ENCODE measurements at places on chromosomes 12 and 14.

DNA sequence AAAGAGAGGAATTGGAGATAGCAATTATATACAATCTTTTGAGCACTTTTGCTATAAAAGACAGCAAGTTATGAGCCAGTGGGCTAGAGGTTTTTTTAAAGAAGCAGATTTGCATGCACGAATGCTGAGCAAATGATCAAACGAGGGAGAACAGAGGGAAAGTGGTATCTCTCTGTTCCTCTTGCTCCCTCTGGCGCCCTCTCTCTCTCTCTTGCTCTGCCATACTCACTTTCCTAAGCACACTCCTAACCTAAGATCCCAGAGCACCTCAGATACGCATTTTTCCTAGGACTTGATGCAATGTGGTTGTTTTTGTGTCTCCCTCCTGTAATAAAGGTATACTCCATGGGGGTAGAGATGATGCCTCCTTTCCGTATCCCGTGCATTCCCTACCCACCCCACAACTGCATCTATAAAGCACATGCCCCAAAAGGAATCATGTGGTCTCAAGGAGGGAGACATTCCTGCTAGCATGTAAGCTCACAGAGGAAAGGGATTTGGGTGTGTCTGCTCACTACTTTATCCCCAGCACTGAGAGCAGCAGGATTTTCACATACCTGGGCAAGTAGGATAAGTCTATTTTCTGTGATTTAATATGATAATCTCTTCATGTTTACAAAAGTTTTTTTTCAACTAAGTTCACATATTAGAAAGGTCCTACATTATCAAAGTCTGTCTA, 270.2 kb downstream of the SSPN start:
- no peak for DNase-seq

DNA sequence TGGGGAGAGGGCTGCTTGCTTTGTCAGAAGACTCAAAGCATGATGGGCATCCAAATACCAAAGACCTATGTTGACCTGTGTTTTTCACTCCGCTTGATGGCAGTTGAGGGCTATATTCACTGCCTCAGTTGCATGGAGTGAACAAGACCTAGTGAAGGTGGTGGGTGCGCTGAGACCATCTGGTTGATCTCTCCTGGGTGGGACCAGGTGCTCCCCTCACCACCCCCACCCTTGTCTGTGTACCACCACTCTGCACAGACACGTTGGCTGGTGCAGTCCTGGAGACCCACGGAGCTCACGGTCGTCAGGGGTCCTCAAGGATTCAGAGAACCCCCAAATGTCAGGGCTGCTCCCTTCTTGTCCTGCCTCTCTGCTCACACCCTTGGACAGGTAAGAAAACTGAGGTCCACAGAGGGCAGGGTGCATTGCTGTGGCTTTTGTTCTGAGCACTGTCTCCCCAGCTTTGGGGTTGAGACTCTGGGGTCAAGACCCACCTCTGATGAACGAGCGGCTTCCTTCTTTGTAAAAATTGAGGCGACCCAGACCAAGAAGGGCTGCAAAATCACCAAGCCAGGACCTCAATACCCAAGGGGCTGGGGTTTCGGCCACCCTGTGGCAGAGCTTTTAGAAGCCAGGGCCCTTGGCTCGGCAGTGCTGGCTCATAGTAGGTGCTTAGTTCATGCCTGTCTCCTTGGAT, 166.3 kb upstream of the RTL1 start:
- DNase-seq = peak; percentile 12

- no peak for DNase-seq
Observed at GRCh38 chr12:3976351-3976938, 103.2 kb upstream of the PARP11 start.

DNA sequence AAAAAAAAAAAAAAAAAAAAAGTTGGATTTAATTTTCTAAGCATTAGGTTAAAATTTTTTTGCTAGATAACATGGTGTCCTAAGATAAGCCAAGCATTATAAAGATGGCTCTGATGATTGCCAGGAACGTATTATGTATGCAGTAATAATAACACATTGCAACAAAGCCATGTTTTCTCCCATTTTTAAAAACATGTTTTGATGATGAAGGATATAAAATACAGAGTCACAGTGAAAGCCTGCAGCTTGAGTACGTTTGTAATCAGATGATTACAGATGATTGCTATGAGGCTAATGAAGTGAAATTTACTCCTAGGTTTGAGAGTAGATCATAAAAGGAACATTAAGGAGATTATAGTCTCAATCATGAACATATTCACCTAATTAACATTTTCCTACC, 13.3 kb upstream of the WDR89 start:
- no peak for DNase-seq

- DNase-seq = no peak
Observed at GRCh38 chr14:58782011-58782410, 144.2 kb downstream of the DACT1 start.

GRCh38 chr14:74362361-74362915, 14.2 kb downstream of the VRTN start:
- peak; percentile 67 for DNase-seq

- no peak for DNase-seq
Observed at GRCh38 chr14:41303506-41303905, 303.2 kb upstream of the LRFN5 start.

DNA sequence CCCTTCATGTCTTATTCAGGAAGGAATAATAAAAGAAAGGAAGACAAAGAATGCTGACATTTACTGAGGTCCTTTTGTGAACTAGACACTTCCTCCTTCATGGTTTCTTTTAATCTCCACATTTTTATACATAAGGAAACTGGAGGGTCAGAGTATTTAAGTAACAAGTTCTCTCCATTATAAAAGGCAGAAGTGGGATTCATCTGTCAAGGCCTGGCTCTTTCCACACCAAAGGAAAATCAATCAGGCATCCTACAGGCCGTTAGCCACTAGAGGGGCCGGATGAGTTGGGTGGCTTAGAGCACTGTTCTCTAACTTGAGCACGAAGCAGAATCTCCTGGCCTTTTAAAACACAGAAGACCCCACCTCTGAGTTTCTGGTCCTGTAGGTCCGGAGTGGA, 36.8 kb upstream of the NINJ2 start:
- no peak for DNase-seq

GRCh38 chr14:96364962-96365361, 1.6 kb downstream of the GSKIP start:
- no peak for DNase-seq

DNA sequence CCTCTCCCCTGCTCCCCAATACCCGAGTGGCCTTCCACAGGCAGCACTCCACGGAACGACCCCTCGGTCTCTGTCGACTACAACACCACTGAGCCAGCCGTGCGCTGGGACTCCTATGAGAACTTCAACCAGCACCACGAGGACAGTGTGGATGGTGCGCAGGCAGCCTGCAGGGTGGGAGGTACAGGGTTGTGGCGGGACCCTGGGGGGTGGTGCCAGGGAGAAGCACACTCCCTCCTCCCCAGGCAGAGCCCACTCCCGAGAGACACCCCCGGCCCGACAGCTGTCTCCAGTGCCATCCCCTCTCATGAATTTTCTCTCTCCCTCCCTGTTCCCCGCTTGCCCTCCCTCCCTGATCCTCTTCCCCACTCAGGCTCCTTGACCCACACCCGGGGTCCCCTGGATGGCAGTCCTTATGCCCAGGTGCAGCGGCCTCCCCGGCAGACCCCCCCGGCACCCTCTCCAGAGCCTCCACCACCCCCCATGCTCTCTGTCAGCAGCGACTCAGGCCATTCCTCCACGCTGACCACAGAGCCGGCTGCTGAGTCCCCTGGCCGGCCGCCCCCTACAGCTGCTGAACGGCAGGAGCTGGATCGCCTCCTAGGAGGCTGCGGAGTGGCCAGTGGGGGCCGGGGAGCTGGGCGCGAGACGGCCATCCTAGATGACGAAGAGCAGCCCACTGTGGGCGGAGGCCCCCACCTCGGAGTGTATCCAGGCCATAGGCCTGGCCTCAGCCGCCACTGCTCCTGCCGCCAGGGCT, 9.0 kb downstream of the TNS2 start:
- DNase-seq = no peak

DNA sequence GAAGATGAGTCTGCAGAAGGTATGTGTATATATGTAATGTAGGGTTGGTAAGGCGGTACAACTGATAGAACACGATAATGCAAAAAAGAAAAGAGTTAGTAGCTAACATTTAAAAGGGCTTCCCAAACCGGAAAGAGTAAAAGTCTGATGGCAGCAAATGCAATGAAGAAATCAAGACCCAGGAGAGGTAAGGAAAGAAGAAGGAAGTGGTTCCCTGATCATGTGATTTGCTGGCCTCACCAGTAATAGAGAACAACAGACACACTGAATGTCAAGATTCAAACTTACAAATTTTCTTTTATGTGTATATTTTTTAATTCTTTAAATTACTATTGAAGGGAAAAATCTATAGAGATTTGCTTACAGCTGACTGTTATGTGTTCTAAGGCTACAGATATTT, 18.4 kb downstream of the ZFC3H1 start:
- no peak for DNase-seq

DNA sequence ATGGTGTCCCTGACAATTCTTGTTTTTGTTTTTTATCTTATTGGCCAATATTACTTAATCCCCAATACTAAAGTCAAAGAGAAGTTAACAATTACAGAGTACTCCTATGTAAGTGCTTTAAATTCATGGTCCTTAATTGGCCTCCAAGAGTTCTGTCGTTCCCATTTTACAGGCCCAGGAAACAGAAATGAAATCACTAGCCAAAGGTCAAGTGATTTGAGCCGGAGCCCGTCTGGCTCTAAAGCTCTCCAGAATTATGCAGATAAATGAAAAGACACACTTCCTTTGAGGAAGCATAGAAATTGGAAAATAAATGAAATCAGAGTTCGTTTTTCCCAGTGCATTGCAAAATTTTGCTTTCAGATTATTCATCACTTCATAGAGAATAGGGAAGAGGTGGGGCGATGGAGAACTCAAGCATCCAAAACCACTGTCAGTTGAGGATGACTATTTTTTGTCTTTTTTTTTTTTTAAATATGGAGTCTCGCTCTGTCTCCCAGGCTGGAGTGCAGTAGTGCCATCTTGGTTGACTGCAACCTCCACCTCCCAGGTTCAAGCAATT, 78.5 kb downstream of the MAP1LC3B2 start:
- DNase-seq = no peak

DNA sequence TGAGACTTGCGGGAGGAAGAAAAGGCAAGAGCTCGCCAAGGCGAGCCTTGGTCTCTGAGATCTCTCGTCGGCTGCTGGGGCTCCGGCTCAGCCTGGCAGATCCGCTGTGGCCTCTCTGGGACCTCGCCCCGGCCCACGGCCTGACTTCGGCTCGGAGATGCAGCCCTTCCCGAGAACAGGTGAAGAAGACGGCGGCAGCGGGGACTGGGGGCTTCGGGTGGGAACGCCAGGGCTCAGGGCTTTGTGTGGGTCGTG, 6.0 kb upstream of the HOXC9 start:
- DNase-seq = no peak
